ENCODE measurements at places on chromosomes 5 and 9.

DNA sequence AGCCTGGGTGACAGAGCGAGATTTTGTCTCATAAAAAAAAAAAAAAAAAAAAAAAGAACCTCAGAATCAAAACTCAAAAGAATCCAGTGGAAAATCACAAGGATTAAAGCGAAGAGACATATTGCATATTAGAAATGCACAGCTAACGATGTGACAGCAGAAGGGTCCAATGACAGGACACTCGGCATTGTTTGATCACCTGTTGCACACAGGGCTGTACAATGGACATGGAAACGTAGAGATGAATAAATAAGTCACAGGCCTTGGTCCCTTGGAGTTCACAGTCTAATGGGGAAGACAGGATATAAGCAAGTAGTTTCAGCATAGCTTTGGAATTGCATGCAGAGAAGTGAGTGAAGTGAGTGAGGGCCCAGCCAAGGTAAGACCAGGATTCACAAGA, 25.9 kb upstream of the PIK3R1 start:
- H3K4me3 ChIP-seq = no peak overlapping the region
- H3K36me3 ChIP-seq = no peaks in the 10 kb centered on the region
- no peak overlapping the region for H3K27ac ChIP-seq
- no peak for DNase-seq

DNA sequence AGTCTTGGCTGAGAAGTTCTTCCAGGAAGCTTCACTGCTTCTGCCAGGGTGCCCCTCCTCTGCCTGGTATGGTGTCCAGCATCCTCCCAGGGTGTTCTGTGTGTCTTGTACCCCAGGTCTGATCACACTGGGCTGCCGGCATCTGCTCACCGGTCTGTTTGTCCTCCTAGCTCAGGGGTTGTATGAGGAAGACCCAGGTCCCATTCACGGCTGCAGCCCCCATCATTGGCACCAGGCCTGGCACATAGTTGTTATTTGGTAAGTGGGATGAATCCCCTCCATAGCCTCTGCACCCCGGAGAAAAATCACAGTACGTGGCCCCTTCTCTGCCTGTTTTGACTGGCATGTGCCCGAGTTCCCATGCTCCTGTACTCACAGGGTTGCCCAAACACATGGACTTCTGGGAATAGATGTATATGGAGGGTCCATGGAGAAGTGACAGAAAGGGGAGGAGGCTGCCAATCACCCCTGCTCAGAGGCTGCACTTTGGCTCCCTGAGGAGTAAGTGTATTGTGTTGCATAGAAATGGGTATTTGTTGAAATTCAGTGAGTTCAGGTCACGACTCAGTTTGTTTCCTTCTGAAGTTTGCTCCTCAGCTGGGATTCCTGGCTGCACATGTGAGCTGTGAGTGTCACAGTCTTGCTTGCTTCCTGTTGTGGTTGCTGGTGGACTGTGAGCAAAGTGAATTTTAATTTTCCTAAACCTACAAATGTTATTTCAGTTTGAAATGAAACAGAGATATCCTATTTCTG, 96.2 kb downstream of the HSPA4 start:
- no peak overlapping the region for H3K4me3 ChIP-seq
- H3K36me3 ChIP-seq = no peaks in the 10 kb centered on the region
- H3K27me3 ChIP-seq = peaks cover 11% of the 10 kb centered on the region
- no peak for DNase-seq
- no peak overlapping the region for H3K27ac ChIP-seq
- no peaks in the 10 kb centered on the region for H3K4me1 ChIP-seq

GRCh38 chr9:85978496-85978895, 37.5 kb downstream of the NAA35 start:
- H3K27ac ChIP-seq = no peak overlapping the region
- H3K36me3 ChIP-seq = peaks cover 59% of the 10 kb centered on the region
- no peaks in the 10 kb centered on the region for H3K4me1 ChIP-seq
- no peaks in the 10 kb centered on the region for H3K27me3 ChIP-seq
- DNase-seq = no peak

GRCh38 chr5:110702300-110702699, 24.2 kb downstream of the TMEM232 start:
- no peaks in the 10 kb centered on the region for H3K4me1 ChIP-seq
- H3K4me3 ChIP-seq = no peak overlapping the region
- H3K36me3 ChIP-seq = no peaks in the 10 kb centered on the region
- DNase-seq = no peak
- H3K27ac ChIP-seq = no peak overlapping the region
